ENCODE measurements at places on chromosomes 2 and 18.

DNA sequence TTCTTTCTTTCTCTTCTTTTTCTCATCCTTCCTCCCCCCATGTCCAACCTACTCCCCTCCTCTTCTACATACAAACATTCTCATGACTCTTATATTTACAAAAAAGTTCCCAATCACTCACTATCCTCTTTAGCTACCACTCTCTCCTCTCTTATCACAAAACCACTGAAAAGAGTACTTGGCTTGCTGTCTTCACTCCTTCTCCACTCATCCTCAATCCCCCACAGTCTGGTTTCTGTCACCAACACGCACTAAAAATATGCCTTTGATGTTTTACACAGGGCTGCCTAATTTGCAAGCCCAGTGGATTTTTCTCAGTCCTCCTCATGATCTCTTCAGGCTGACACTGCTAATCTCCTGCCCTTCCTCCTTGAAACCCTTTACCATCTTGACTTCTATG, 159.5 kb downstream of the TNS1 start:
- no peak for DNase-seq

GRCh38 chr2:23684395-23685176, 242.3 kb downstream of the ATAD2B start:
- DNase-seq = no peak

- no peak for DNase-seq
Observed at GRCh38 chr2:67240507-67240906, 156.6 kb upstream of the ETAA1 start.

GRCh38 chr2:10449838-10450691, 1.9 kb upstream of the ODC1 start:
- DNase-seq = no peak

DNA sequence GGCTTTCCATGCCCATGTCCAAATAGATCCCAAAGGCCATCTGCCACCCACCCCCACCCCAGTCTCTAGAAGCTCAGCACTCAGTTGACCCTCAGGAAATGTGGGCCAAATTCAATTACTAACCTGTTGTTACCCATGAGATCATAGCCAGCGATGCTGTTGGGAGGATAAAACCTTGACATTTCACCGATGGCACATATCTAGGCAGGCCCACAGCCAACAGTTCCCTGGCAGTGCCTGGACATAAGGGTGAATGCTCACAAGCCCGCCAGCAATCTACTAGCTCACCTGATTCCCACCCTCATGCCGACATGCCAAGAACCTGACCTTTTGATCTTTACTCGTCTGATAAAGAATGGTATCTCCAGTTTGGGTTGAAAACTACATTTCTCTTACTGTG, 11.8 kb upstream of the ACOXL start:
- DNase-seq = no peak

- DNase-seq = no peak
Observed at GRCh38 chr2:50865235-50865634, 166.7 kb downstream of the NRXN1 start.

GRCh38 chr2:174048243-174048642, 83.1 kb upstream of the SP3 start:
- no peak for DNase-seq

DNA sequence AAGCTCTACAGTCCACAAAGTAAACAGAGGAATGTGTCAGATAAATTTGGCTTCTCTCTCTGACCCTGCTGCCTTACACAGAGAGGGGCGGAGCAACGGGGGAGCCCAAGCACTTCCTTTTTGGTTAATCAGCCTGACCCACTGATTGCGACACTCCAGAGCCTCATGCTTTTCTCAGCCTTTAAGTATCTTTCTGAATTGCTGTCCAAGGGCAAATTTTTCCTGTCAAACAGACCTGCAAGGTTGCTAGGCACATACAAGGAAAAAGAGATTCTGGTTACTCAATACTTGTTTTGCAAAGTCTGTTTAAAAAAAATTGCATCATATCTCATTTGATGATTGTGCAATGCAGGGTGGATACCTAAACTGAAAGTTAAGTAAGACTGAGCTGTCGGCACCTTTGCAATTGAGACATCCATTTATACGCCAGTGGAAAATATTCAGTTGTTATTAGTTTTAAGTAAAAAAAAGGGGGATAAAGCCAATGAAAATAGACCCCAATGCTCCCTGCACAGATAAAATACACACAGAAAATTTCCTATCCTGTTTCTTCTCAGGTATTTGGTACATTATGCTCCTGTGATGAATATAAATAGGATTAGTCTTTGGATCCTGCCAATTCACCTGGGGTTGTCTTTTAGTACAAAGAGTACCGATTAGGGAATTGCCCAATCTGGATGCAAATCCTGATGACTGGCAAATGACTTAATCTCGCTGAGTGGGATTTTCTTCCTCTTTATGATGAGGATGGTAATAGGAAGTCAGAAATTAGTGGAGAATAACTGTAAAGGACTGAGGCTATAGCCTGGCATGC, 260.2 kb upstream of the TRIB2 start:
- DNase-seq = no peak

- no peak for DNase-seq
Observed at GRCh38 chr18:59196161-59196725, 23.7 kb upstream of the GRP start.

DNA sequence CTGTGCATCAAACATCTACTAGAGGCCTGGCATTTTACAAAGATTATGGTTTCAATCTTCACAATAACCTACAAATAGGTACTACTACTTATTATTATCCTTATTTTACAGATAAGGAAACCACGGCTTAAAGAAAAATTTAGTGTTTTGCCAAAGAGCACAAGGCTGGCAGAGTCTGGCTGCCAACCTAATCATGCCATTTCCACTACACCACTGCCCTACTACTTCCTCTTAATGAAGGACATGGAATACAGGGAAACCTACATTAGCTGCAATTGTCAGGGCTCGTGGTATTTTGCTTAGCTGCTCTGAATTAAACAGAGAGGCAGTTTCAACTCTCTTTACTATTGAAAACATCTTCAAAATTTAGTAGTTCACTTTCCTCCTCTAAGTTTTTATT, 5.9 kb downstream of the MBOAT2 start:
- DNase-seq = no peak
